GM23338 (cell line): ENCODE measurements at places on chromosomes 1 and 21. TPM values are rescaled to one million over a fixed set of nuclear protein-coding genes. Genes with fewer than 3 reads are reported as not detected.

DNA sequence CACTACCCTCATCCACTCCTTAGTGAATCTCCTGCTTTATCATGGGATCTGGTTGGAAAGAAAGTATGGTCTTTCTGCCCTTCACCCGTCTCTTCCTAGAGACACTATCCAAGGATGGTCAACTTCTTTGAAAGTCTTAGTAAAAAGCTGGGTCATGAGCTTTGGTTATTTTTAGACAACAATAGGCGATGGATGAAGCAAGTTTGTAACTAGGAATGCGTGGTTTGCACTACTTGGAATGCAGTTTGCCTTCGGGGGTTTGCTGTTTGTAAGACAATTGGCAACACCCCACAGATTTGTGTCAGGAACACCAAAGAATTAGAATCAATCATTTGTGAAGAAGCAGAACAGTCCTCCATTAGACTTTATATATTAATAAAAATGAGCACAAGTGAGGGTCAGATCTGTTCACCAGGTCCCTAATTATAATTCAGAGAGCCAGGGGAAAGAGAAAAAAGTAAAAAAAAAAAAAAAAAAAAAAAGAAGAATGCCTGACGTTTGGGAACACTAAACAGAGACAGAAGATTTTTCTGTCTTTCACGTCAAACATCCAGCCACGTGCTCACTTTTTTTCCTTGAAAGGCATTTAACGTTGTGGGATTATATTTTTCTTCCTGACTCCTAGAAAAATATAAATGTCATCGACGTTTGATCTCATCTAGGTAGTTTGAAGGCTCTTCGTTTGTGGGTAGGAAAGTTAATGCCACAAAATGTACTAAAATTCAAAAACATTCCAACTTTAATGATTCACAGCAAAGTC lies 60.7 kb upstream of the BTG3 start:
- peak; percentile 58 for DNase-seq

- DNase-seq: peak; percentile 88
Measured at GRCh38 chr1:33298623-33299277, 22.1 kb downstream of the A3GALT2 start.

TGFBR3 gene
- total RNA-seq: 2.1 and 2.9 TPM in 2 replicates

GRCh38 chr1:21842606-21843162 lies 30.6 kb downstream of the LDLRAD2 start:
- DNase-seq: no peak

PRR9 gene
- total RNA-seq: not detected in 2 replicates

- DNase-seq: no peak
Measured at GRCh38 chr1:180691322-180691913, 59.6 kb downstream of the XPR1 start.

- no peak for DNase-seq
Measured at GRCh38 chr1:65393928-65394327, 26.5 kb upstream of the LEPR start.

GRCh38 chr21:33811167-33812010 lies 104.2 kb downstream of the ATP5PO start:
- no peak for DNase-seq

FCRL6 gene
- not detected in 2 replicates for total RNA-seq

GRCh38 chr1:162016631-162017030 lies 7.0 kb downstream of the OLFML2B start:
- no peak for DNase-seq

SLC30A2 gene
- total RNA-seq: 0.07 TPM in 1 of 2 replicates, not detected in the other

- no peak for DNase-seq
Measured at GRCh38 chr1:89546082-89546889, 21.7 kb downstream of the LRRC8B start.

DNA sequence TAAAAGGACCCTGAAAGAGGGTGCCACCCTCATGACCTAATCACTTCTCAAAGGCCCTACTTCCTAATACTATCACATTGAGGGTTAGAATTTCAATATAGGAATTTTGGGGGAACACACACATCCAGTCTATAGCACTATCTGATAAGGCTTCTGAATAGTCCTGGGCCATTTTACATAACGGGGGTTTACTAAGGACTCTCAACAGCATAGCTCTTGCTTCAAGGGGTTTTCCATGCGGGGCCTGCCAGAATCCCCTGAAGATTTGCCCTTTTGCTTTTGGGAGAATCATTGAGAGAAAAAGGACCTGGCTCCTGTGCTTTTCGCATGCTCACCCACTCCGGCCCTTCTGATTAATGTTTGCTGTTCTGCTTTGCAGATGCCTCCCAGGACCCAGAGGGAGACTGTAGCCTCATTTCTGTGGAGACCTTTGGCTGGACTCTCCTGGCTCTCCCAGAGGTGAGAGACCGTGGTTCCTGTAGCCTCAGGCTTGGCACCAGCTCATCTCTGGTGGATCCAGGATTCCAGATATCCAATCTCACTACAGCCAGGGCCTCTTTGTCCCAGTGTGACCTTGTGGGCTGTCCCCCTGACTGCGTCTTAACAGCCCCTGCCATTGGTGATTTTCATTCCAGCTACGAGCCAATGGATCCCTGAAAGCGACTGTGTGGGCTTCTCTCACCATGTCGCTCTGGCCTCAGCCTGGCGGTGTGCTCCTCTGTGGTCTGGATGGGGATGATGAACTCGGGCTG lies 72.6 kb downstream of the DDR2 start:
- DNase-seq: no peak

C1orf87 gene
- total RNA-seq: 0.07 TPM in 1 of 2 replicates, not detected in the other

GRCh38 chr1:244065063-244065793 lies 14.1 kb downstream of the ZBTB18 start:
- no peak for DNase-seq

PLPPR5 gene
- total RNA-seq: 4.2 and 4.7 TPM in 2 replicates

DNA sequence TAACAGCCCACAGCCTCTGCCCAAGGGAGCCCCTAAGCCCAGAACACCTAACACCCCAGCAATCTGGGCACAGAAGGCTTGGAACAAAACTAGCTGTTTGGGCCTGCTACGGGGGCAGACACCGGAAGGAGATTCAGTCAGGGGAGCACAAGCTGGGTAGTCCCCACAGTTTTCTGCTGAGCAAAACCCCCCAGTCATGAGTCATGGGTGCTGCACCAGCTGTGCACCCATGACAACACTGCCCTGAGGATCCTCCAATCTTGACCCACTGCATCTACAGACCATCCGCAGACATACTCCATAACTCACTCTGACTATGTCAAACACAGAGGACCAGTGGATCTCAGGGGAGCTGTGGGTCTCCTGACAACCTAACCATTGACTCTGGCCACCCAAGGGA lies 105.1 kb downstream of the LRIG2 start:
- no peak for DNase-seq

- no peak for DNase-seq
Measured at GRCh38 chr1:180800945-180801344, 111.8 kb upstream of the KIAA1614 start.

GRCh38 chr1:54777011-54777410 lies 12.7 kb upstream of the PARS2 start:
- DNase-seq: no peak

VASH2 gene
- total RNA-seq: 305 and 381 TPM in 2 replicates

- no peak for DNase-seq
Measured at GRCh38 chr1:33692206-33693188, 171.4 kb upstream of the HMGB4 start.

TCEA3 gene
- not detected in 2 replicates for total RNA-seq

GRCh38 chr1:170664828-170665612 lies 1.1 kb downstream of the PRRX1 start:
- DNase-seq: peak; percentile 66

- no peak for DNase-seq
Measured at GRCh38 chr1:28273216-28273860, 14.0 kb downstream of the SESN2 start.

GRCh38 chr1:208748387-208749165 lies 504.4 kb upstream of the PLXNA2 start:
- DNase-seq: no peak

SMIM12 gene
- total RNA-seq: 25.3 and 28.5 TPM in 2 replicates

- peak; percentile 93 for DNase-seq
Measured at GRCh38 chr1:42739753-42740700, at the start of gene CLDN19. TSS of gene CLDN19 (minus strand) at chr1:42740236. CDS start at chr1:42740063, 173 bp downstream.

BTG3 gene
- total RNA-seq: 20.4 and 24.0 TPM in 2 replicates

CD34 gene
- total RNA-seq: 0.07 and 0.23 TPM in 2 replicates

SFT2D2 gene
- total RNA-seq: 27.1 and 27.2 TPM in 2 replicates
